Transverse colon (tissue), 4 donors: ENCODE measurements at places on chromosomes 3 and 15. TPM values are rescaled to one million over a fixed set of nuclear protein-coding genes. Genes with fewer than 3 reads are reported as not detected.
A peak's percentile ranks its signal among the peaks of the same experiment; 100 is the strongest.

Gene SEMA3F
- 1.9 TPM for total RNA-seq

Gene ARPP21
- not detected for total RNA-seq

Gene CCR4
- 0.95 TPM for total RNA-seq

- H3K27me3 ChIP-seq = no peaks in the 10 kb centered on the region
- DNase-seq = no peak
- peaks cover 41% of the 10 kb centered on the region for H3K4me1 ChIP-seq
- no peaks in the 10 kb centered on the region for H3K36me3 ChIP-seq
Measured at GRCh38 chr15:67072442-67072841, 7.0 kb downstream of the SMAD3 start.

- peaks cover 43% of the 10 kb centered on the region for H3K27me3 ChIP-seq
- H3K4me1 ChIP-seq = peaks cover 25% of the 10 kb centered on the region
- no peak for DNase-seq
- no peak overlapping the region for H3K27ac ChIP-seq
Measured at GRCh38 chr3:161372321-161373260, 1.3 kb upstream of the SPTSSB start.

DNA sequence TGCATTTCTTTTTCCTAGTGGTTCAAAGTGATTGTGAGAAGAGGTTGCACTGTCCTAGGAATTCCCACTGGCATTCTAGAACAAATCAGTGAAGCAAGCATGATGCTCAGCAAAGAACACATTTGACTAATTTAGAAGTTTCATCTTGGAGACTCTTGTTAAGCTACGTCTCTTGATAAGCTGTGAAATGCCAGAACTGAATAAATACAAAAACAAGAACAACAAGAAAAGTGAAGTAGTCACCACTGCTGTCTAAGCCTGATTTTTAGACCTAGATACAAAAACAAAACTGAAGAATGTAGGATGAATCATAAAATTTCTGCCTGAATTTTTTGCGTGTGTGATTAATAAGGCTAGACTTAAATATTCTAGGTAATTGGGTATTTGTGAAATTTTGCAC lies 1162.4 kb downstream of the TUSC7 start:
- H3K27me3 ChIP-seq = no peaks in the 10 kb centered on the region
- H3K4me3 ChIP-seq = no peak overlapping the region
- DNase-seq = no peak

DNA sequence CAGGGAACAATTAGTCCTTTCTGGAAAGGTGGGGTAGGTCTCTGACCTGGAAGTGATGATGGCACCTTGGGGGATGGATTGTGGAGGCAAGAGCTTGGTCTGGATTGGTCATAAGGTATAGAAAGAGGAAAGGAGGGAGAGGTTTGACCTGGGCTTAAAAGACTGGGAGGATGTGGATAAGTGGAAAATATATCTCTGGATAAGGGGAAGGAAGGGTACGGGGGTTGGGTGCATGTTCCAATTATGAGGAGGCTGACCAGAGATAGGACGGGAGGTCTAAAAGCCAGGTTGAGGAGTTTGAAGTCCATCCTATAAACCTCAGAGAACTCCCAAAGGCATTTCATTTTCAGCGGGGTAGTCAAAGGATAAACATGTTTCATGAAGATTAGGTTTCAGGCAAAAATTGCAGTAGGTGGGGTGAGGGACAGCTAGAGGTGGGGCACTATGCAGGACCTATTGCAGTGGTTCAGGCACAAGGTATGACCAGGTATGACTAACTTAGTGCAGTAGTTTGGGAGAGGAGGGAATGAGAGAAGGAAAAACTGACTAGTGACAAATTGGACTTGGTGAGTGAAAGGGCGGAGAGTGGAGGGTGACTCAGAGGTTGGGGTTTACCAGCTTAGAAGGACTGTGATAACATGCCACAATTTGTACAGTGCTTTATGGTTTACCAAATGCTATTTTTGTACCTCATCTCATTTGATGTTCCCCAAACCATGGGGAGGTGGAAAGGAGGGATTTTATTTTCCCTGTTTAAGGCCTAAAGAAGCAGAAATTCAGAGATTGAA lies 10.7 kb downstream of the PDE8A start:
- peak; percentile 38 for DNase-seq
- H3K4me3 ChIP-seq = no peak overlapping the region
- peak overlapping the region; percentile 39 for H3K27ac ChIP-seq
- H3K4me1 ChIP-seq = peaks cover 4% of the 10 kb centered on the region
- H3K27me3 ChIP-seq = no peaks in the 10 kb centered on the region
- H3K36me3 ChIP-seq = no peaks in the 10 kb centered on the region

- no peak for DNase-seq
- no peak overlapping the region for H3K27ac ChIP-seq
- no peak overlapping the region for H3K4me3 ChIP-seq
- no peaks in the 10 kb centered on the region for H3K4me1 ChIP-seq
- H3K27me3 ChIP-seq = no peaks in the 10 kb centered on the region
Measured at GRCh38 chr15:68709876-68710275, 110.8 kb downstream of the ANP32A start.
